Dorsolateral prefrontal cortex (tissue), 122 donors: ENCODE measurements at places on chromosomes 11 and 22.

DNA sequence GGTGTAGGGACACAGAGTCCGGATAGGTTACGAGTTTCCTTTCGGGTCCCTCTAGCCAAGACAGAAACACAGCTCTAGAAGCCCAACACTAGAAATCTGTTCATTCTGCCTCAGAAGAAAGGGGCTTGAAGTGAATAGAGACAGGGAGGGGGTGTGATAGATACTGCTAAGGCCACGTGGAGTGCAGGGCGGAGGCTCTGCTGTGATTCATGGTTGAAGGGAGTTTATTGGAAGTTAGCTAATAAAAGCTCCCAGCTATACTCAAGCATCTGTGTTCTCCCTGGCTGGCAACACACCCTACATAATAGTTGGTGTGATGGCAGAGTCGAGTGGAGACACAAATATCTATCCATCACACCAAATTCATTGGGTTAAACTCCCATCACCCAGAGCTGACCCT, 337.4 kb downstream of the CADM1 start:
- DNase-seq: no peak

DNA sequence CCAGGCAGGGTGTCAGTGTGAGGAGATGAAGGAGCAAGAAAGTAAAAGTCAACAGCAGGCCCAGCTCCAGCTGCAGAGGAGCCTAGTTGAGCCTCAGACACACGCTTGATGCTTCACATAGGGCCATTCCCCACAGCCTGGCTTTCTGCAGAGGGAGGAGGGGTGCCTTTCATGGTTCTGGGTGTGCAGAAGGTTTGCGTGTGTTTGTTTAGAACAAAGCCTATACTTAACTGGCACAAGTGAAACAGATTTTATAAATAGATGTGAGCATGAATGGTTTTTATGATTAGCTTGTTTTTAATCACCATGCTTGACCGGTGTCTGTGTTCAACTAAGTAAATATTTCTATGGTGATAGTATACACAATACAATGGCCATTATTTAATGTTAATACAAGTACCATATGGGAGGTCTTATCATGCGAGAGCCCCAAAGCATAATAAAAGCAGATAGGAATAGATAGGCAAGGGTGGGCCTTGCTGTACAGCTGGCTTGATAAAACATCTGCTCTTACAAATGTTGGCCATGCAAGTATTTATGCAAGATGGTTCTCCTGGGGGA, 290.2 kb downstream of the ETS1 start:
- DNase-seq: no peak

DNA sequence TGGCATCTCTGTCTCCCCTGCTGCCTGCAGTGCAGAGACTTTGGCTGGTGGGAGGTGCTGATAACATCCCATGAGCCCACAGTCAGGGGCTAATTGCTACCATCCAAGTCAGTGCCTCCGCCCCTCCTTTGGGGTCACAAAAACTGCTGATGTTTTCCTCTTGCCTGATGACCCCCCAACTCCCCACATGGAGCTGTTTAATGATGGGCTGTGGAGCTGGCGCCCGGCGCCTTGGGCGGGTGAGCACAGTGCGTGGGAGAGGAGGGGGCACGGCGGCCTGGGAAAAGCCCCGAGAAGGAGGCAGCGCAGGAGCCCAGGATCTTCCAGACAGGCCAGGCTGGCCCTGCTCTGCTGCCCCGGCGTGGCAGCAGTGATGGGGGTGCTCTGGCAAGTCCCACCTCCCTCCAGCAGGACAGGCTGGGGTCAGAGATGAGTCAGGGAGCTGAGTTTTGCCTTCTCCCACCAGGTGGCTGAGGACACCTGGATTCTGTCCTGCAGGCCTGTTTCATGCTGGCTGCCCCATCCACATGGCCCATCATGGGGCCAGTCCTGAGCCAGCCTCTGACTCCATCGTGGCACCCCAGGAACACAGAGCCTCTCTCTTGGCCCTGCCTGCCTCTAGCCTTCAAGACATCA, 43.8 kb downstream of the NECTIN1 start:
- no peak for DNase-seq

- DNase-seq: no peak
Measured at GRCh38 chr11:82321206-82321605, 412.5 kb downstream of the FAM181B start.

- no peak for DNase-seq
Measured at GRCh38 chr11:118144301-118145268, 8.0 kb downstream of the SCN4B start.

GRCh38 chr22:48707763-48708557, 1119.7 kb downstream of the BRD1 start:
- peak; percentile 28 for DNase-seq

GRCh38 chr11:68938816-68939582, 35.3 kb downstream of the IGHMBP2 start:
- no peak for DNase-seq
